ENCODE measurements at places on chromosomes 16 and 17.

GRCh38 chr16:62450291-62450690, 414.1 kb upstream of the CDH8 start:
- no peak for DNase-seq

GRCh38 chr17:17179371-17179827, 26.7 kb downstream of the PLD6 start:
- no peak for DNase-seq

DNA sequence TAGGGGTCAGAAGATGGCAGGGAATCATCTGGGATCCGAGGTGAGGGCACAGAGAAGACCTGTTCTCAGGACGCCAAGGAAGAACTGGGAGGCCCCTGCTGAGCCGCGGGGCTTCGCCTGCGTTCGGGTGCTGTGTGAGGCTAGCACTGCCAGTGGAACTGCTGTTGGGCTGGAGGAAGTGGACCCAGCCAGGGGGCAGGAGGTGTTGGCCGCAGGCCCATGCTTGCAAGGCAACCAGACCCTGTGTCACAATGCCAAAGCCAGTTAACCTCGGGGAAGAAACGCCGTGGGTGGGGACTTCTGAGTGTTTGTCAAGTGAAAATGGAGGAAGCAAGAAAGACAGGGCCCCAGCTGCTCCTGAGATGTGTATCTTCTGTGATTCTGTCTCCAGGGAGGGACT, 185.5 kb downstream of the LGALS9B start:
- DNase-seq = no peak

DNA sequence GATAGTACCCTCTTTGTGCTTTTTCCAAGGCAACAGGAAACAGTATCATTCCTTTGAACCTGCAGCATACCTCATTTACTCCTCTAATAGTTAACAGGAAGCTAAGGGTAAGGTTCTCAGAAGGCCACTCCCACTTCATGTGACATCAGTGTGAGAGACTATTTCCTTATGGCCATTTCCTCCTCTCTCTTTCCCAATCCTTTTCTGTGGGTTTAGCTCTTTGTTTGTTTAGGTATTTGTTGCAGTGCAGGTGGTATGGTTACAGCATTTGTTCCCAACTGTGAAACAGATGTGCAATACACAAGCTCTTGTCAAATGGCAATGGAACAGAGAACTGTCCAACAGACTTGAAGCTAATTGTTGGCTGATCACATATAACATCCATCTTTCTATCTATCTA, 14.7 kb downstream of the TMC5 start:
- no peak for DNase-seq

DNA sequence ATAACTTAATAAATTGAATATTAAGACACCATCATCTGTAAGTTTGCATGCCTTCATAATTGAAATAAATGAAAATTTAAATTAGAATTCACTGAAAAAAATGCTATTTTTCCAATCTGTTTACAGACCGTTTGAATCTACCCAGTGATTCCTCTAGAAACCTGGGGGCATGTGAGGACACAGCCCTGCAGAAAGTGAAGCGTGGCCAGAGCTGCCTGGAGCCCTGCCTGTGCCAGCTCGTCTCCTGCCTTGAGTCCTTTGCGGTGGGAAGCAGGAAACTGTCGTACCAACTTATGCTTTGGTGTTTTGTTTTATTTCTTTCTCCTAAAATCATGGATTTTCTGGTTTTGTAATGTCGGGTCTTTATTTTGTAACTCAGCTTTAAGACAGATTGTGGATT, 67.8 kb upstream of the FA2H start:
- no peak for DNase-seq

- DNase-seq = no peak
Observed at GRCh38 chr17:17479209-17479608, 2.4 kb downstream of the MED9 start.

GRCh38 chr16:74951681-74952080, 33.2 kb downstream of the WDR59 start:
- DNase-seq = no peak

DNA sequence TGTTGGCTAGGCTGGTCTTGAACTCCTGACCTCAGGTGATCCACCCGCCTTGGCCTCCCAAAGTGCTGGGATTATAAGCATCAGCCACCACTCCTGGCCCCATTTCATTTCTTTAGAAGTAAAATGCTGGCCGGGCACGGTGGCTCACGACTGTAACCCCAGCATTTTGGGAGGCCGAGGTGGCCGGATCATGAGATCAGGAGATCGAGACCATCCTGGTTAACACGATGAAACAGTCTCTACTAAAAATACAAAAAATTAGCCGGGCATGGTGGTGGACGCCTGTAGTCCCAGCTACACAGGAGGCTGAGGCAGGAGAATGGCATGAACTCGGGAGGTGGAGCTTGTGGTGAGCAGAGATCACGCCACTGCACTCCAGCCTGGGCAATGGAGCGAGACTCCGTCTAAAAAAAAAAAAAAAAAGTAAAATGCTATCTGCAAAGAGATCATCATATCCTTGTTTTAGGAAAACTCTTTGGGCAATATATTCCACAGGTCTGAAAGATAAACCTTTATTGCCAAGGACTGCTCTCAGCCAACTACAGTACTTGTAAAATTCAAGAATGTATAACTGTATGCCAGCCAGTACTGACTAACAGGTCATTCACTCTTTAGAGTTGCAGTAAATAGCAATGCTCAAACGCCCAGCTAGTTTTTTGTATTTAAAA, 3.8 kb downstream of the GJC1 start:
- DNase-seq = no peak

GRCh38 chr17:13525876-13526275, 75.9 kb downstream of the HS3ST3A1 start:
- no peak for DNase-seq
